ENCODE measurements at places on chromosomes 3 and 15. TPM values are rescaled to one million over a fixed set of nuclear protein-coding genes. Genes with fewer than 3 reads are reported as not detected.

PLSCR2 gene
- not detected for total RNA-seq

SAMMSON gene
- total RNA-seq, result not detected

SEMA6D gene
- 18.3 TPM for total RNA-seq

KPNA1 gene
- 112 TPM for total RNA-seq

CASR gene
- total RNA-seq, result not detected

ADAMTSL3 gene
- under 0.01 TPM for total RNA-seq

GRCh38 chr3:9825451-9826040, 15.5 kb downstream of the TTLL3 start:
- no peak for DNase-seq

GRCh38 chr3:147619921-147620560, 210.9 kb downstream of the ZIC1 start:
- no peak for DNase-seq

DNA sequence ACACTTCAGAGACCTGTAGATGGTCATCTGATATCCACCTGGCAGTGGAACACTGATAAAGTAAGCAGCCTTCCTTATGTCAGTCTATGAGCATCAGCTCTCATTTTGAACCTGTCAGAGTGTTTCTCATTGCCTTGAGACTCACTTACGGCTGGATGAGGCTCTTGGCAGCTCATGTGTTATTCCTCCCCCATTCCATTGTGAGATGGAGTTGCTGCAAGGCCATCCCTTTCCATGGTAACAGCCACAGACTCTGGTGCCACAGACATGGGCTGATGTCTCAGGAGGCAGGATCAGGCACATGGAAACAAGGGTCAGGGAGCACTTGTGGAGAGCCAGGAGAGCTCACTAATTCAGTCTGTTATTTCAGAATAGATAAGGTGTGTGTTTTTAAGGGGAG, 11.9 kb downstream of the KCNAB1 start:
- DNase-seq, result no peak

DNA sequence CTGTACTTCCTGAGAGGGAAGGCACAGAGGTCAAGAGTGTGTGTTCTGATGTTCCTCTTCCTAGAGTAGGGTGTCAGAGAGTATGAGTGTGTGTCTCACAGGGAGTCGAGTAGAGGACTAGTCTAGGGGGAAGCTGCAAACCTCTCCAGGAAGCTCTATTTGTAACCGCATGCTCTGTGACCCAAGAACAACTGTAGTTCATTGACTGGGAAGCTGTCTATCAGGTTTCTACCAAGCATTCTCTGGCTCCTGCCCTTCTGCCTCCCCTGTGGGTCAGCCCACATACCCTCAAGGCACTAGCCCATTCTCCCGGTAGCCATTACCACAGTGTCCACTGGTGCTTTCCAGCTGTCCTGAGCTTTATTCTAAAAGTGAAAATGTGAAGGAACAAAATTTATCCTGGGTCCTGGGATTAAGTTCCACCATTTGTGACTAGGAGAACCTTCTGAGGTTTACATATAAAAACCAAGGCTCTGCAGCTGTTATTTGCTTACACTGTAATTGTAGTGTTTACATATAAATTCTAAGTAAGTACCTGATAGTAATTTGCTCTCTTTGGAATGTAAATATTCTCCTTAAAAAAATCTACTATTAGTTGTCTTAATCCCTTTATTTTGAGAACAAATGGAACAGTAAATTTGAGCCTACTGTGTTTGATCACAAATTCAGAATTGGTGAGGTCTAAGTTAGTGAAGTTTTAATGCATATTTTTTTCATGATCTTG, 40.7 kb downstream of the MYRIP start:
- DNase-seq, result no peak

GRCh38 chr3:142118911-142119310, 30.4 kb downstream of the TFDP2 start:
- no peak for DNase-seq

- DNase-seq, result peak; percentile 55
These were observed 35.0 kb upstream of the PLCL2 start for GRCh38 chr3:16849795-16850194.
